ENCODE measurements at places on chromosomes 6 and 20. TPM values are rescaled to one million over a fixed set of nuclear protein-coding genes. Genes with fewer than 3 reads are reported as not detected.

The RAB32 gene
- polyA plus RNA-seq = 86.5 TPM

The SNRPB2 gene
- polyA plus RNA-seq = 28.1 TPM

The RNF144B gene
- 1.4 TPM for polyA plus RNA-seq

The RSPO3 gene
- polyA plus RNA-seq = not detected

The FAM184A gene
- polyA plus RNA-seq = not detected

The SERPINB1 gene
- polyA plus RNA-seq = 17.9 TPM

The CCM2L gene
- not detected for polyA plus RNA-seq

The EPPIN gene
- polyA plus RNA-seq = not detected

The HCRTR2 gene
- not detected for polyA plus RNA-seq

The NKAIN2 gene
- polyA plus RNA-seq = not detected

The EEF1A2 gene
- polyA plus RNA-seq = 8.3 TPM

The ABRACL gene
- polyA plus RNA-seq = 13.1 TPM

The KCNK5 gene
- polyA plus RNA-seq = not detected

The CLDN20 gene
- polyA plus RNA-seq = not detected

The PLA2G7 gene
- polyA plus RNA-seq = not detected

The TRIM31 gene
- not detected for polyA plus RNA-seq

The GHRH gene
- not detected for polyA plus RNA-seq

The MPIG6B gene
- polyA plus RNA-seq = not detected

The ZC3H12D gene
- 0.02 TPM for polyA plus RNA-seq

The MRPS18A gene
- 75.0 TPM for polyA plus RNA-seq

The ZNF311 gene
- 0.74 TPM for polyA plus RNA-seq

The BTN1A1 gene
- not detected for polyA plus RNA-seq

The LTA gene
- not detected for polyA plus RNA-seq

The NKX2-4 gene
- not detected for polyA plus RNA-seq

The FAM162B gene
- 9.9 TPM for polyA plus RNA-seq

The IL17A gene
- not detected for polyA plus RNA-seq

The PKIB gene
- polyA plus RNA-seq = not detected

The MICB gene
- polyA plus RNA-seq = 21.9 TPM

The KCNQ2 gene
- not detected for polyA plus RNA-seq

The BCAS1 gene
- not detected for polyA plus RNA-seq

The ZFP57 gene
- 0.32 TPM for polyA plus RNA-seq

The EPB41L2 gene
- polyA plus RNA-seq = 31.2 TPM
